ENCODE measurements at places on chromosomes 1 and 21.

DNA sequence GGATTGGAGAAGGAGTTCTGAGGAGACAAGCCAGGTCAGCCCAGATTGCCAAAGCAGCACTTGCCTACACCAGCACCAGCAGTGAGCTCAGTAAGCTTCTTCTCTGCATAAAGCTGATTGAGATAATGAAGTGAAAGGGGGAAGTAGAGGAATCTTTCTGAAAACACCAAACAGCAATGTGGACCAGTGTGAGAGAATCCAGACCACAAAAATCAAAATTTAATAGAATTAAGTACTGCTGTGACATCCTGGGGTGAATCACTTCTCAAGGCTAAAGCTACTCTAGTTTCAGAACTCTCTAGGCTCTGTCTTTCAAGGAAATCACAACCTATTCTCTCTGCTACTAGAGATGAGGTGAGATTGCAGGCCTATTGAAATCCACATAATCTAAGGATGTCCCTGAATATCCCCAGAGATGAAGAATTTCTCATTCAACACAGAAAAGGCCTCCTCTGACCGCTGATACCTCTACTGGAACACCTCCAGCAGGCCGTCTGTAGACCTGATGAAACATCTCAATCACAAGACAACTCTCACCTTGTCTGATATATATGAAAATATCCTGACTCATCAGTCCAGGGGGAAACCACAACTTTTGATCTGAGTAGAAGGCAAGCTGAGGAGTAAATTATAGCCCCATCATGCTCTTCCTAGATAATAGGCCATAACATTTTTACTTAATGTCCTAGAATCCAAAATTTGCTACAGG is at the start of gene FCRL4:
TSS of gene FCRL4 (minus strand) at position 127 of the 709 bp plus-strand sequence. CDS start 141 bp downstream, outside the sequence.
- DNase-seq: no peak

GRCh38 chr1:112808861-112809684 is 93.9 kb upstream of the PPM1J start:
- peak; percentile 40 for DNase-seq

DNA sequence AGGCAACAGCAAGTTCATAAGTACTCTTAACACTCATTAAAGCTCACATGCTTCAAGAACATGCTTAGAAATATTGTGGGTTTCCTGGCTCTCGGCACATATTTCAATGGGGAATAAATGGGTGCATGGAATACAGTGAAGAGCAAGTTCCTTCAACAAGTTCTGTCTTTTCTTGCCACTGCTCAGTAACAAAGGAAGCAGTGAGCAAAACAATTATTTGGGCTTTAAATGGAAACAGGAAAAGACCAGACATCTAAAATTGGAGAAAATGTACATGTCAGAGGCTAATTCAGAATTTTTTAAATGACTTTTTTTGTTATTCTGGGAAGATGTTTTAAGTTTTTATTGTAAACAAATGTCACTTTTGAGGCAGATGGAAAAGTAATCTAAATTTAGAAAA is 478.7 kb downstream of the SETD4 start:
- DNase-seq: no peak

DNA sequence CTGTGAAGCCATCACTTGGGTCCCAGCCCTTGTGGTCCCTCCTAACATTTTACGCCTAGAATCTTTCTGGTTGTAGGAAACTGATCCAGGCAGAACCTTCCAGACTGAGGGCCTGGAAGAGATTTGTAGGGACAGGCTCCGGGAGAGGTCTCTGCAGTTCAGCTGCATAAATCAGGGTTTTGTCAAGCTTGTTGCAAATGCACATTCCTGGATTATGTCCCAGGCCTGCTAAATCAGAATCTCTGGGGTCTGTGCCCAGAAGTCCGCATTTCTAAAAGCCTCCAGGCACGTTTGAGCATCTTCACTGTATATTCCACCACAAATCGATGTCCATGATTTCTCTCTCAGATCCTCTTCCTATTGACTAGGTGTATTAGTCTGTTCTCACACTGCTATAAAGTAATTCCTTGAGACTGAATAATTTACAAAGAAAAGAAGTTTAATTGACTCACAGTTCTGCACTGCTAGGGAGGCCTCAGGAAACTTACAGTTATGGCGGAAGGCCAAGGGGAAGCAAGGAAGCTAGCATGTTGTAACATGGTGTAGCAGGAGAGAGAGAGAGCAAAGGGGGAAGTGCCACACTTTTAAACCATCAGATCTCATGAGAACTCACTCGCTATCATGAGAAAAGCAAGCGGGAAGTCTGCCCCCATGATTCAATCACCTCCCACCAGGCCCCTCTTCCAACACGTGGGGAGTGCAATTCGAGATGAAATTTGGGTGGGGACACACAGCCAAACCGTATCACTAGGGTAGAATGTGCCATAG is 1.2 kb upstream of the FHAD1 start:
- peak; percentile 66 for DNase-seq

DNA sequence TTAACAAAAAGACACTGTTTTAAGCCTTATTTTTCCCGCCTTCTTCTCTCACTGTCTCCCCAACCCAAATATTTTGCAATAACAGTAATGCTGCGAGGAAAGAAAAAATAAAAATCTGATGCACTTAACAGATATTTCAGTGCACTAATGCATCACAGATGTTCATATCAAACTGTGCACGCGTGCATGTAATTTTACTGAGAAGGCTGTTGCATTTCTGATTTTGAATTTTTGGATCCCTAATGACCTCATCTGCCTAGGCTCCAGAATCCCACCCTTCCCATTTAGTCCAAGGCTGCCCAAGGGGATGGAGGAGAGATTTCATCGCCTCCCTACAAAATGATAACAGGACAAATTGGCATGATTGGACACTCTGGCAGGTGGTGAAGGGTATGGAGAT is 5.5 kb downstream of the TRABD2B start:
- DNase-seq: no peak

DNA sequence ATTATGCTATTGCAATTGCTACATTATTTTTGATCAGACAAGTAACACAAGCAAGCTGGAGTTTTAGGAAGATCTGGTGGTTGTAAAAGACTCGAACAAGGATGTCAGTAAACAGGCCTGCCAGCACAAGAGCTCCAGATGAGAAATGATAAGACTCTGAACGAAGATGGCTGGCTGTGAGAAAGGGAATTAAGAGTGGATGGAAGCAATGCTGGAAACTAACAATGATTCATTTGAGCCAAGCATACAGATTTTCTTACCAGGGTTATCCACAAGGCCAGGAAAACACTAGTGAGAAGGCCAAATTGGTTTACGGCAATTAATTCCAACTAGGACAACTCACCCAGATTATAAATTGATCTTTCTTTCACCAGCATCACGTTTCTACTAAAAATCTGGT is 54.2 kb downstream of the NRIP1 start:
- DNase-seq: no peak

- DNase-seq: no peak
Observed at GRCh38 chr1:185733818-185734735, at the start of gene HMCN1. HMCN1 (plus strand) TSS chr1:185734391; CDS start chr1:185734780, 389 bp downstream.
